Natural killer cell treated with Interleukin-12 subunit alpha and Interleukin-12 subunit beta and Interleukin-15 and Interleukin-18, amount 100 ng/mL, for 72 hours (primary cell): ENCODE measurements at places on chromosomes 16 and 17.

DNA sequence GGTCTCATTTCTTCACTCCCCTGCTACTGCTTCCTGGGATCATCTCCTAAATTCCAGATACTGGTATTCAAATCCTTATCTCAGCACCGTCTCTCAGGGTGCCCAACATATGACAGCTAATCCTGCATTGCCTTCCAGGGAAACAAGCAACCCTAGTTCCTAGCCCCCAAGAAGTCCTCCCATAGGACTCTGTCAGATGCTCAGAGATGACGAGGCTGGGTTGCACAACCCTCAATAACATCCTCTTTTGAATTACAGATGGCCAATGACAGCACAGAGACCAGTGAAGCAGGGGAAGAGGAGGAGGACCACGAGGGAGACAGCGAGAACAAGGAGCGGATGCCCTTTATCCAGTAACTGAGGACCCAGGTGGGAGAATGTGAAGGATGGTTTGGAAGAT lies 45.0 kb upstream of the CLEC3A start:
- DNase-seq = no peak

DNA sequence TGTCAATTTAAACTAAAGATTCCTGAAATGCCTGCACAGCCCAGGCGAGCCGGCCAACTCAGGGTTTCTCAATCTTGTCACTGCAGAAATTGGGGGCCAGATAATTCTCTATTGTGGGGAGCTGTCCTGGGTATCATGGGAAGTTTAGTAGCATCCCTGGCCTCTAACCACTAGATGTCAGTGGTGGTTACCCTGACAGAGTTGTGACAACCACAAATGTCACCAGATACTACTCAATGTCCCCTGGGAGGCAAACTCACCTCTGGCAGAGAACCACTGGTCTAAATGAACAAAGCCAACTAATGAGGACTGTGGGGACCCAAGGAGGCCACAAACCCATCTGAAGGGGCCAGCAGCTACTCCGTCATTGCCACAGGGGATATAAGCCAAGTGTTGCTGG lies 90.9 kb downstream of the MYH11 start:
- no peak for DNase-seq

DNA sequence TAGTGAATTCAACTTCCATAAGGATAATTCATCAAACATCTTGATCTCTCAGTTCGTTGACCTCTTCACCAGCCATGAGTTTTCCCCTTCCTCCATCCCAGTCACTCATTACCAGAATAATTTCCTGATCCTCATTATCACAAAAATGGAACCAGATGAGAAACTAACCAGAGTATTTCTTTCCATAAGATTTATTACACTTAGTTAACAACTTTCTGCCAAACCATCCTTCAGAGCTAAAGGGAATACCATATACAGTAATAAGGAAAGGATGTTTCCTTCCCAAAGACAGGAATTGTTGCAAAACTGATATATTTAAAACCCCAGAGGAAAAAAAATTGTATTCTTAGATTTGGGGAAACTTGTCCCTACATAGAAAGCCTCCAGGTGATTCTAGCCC lies 8.6 kb downstream of the KRTAP29-1 start:
- no peak for DNase-seq

- peak; percentile 82 for DNase-seq
Observed at GRCh38 chr17:76262732-76263344, 2.3 kb upstream of the UBALD2 start.

GRCh38 chr17:1645207-1646171 lies at the start of gene SCARF1:
Gene SCARF1, minus strand, starts transcription at chr17:1645732. Its CDS starts 35 bp downstream, at chr17:1645697.
- no peak for DNase-seq

- DNase-seq = no peak
Observed at GRCh38 chr16:15644267-15644961, 1.5 kb upstream of the MARF1 start.

GRCh38 chr16:11534262-11534661 lies 52.5 kb downstream of the LITAF start:
- no peak for DNase-seq

GRCh38 chr16:17989255-17989654 lies 347.3 kb downstream of the NPIPA8 start:
- no peak for DNase-seq

DNA sequence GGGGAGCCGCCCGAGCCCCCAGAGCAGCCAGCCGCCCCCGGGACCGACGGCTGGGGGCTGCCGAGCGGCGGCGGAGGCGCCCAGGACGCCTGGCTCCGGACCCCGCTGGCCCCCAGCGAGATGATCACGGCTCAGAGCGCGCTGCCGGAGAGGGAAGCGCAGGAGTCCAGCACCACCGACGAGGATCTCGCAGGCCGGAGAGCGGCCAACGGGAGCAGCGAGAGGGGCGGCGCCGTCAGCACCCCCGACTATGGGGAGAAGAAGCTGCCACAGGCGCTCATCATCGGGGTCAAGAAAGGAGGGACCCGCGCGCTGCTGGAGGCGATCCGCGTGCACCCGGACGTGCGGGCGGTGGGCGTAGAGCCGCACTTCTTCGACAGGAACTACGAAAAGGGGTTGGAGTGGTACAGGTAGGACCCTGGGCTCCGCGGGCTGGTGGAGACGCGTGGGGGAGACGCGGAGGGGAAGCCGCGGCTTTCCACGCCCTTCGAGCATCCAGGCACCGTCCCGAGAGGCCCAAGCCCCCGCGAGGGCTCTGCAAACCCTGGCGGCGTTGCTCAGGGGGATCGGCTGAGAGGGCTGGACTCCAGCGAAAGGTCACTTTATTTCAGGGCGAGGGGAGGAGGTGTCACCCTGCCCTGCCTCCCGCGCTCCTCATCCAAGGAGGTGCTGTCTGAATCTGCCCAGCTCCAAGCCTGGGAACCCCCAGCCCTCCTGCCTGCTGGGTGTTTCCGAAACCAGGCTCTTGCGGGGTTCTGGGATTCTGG lies 1.2 kb downstream of the HS3ST4 start:
- no peak for DNase-seq

DNA sequence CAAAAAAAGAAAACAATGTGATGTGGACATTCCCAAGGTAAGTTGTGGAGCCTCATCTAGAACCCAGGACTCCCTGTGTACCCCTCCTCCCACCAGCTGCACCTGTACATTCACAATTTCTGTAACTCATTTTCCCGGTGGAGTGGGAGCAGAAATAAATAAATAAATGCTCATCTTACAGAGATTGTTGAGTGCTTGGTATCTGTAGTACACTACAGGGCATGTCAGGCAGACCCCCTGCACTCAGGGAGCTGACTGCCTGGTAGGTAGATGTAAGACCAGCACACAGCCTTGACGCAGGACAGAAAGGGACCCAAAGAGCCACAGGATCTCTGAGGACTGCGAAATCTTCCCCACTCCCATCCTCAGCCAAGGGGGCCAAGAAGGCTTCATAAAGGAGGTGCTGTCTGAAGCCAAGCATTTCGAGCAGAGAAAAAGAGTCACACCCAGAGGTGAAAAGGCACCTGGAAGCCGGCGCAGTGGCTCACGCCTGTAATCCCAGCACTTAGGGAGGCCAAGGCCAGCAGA lies 6.5 kb downstream of the EIF1 start:
- DNase-seq = no peak

DNA sequence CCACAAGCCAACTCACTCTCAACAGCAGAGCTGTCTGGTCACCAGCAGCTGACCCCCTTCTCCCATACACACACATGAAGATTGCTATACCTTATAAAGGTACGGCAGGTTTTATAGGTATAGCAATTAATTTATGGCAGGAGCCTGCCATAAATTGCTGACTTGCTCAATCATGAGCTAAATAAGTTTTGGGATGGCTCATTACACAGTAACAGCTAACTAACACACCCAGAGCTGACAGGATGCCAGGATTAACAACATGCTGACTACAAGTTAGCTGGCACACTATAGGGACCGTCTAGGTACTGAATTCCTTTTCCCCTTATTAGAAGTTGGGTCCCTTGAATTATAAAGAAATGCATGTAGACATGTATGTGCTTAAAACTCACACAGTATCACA lies 150.3 kb upstream of the KCNJ18 start:
- DNase-seq = no peak

GRCh38 chr16:68397710-68398201 lies 50.6 kb downstream of the SMPD3 start:
- DNase-seq = no peak

DNA sequence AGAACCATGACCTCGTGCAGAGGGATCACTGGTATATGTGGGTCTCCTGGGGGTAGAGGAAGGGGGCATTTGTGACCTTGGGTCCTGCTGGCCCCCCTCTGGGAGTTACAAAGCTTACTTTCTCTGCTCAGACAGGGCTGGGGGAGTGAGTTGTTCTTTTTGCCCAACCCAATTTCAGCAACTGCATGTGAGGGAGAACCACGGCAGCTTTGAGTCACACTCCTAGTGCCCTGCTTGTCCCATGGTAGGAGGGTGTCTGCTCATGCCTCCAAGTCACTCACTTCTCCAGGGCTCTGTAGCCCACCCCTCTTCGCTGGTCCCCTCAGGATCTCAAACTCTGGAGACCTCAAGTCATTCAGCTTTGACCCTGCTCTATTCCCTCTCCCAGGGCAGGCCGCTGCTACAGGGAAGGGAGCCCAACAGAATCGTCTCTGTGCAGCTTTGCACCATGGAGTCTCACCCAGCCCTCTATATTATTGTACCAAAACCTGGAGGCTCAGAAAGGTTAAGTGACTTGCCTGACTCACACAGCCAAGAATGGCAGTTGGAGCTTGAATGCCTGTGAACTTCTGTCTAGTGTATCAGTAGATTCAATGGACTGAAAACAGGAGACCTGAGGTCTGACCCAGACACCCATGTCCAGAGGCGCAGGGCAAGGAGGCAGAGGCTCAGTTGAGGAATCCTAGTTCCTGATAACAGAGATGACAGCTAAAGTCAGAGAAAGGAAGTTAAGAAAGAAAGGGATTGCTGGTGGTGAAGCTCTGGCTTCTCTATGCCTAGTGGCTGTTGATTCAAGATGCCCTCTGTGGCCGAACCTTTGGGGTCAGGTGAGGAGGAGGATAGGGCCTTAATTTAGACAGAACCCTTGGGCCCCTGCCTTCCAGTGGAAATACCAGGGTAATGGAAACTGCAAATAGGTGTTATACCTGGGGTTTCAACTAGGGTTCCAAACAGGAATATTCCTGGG lies 14.6 kb upstream of the ETV4 start:
- no peak for DNase-seq

- no peak for DNase-seq
Observed at GRCh38 chr16:53341792-53342191, 92.5 kb upstream of the RBL2 start.

GRCh38 chr17:78338486-78339259 lies 21.2 kb downstream of the SOCS3 start:
- peak; percentile 10 for DNase-seq

- no peak for DNase-seq
Observed at GRCh38 chr16:25158401-25158800, 46.9 kb downstream of the LCMT1 start.

GRCh38 chr17:66507103-66507923 lies 204.9 kb downstream of the PRKCA start:
- DNase-seq = no peak

DNA sequence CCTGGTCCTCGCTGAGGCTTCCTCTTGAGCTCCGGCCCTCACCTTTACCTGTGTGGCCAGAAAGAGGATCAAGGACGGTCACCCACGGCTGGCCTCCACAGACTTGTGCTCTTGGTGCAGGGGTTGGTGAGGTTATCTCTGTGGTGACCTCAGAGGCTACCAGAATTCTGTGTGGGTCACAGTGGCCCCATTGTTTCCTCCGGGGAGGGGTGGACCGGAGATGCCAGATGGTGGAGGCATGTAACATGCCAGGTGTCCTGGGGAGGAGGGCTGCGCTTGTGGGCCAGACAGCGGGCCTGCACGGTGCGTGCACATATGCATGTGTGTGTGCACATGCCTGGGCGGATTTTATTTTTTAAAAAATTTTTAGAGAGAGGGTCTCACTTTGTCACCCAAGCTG lies 6.3 kb downstream of the SGCA start:
- DNase-seq = peak; percentile 37
